NT2/D1 (cell line): ENCODE measurements at places on chromosomes 11 and 22.

GRCh38 chr11:120012245-120012644, 125.7 kb downstream of the TRIM29 start:
- DNase-seq, result no peak

DNA sequence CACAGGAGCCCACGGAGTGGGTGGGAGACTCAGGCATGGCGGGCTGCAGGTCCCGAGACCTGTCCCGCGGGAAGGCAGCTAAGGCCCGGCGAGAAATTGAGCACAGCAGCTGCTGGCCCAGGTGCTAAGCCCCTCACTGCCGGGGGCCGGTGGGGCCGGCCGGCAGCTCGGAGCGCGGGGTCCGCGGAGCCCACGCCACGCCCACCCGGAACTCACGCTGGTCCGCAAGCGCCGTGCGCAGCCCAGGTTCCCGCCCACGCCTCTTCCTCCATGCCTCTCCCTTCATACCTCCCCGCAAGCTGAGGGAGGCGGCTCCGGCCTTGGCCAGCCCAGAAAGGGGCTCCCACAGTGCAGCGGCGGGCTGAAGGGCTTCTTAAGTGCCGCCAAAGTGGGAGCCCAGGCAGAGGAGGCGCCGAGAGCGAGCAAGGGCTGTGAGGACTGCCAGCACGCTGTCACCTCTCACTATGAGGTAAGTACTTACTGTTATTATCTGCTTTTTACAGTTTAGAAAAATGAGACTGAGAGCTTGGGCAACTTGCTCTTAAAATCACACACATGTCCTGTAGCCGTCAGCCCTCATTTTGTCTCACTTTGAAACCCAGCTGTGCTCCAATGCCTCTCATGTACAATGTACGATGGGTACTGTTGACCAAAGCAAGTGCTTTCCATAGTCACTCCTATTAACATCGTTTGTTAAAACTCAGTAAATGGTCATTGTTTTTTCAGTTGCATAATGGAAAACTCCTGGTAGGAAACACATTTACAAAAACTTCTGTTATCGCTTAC, 12.2 kb upstream of the OR10D3 start:
- DNase-seq, result no peak

DNA sequence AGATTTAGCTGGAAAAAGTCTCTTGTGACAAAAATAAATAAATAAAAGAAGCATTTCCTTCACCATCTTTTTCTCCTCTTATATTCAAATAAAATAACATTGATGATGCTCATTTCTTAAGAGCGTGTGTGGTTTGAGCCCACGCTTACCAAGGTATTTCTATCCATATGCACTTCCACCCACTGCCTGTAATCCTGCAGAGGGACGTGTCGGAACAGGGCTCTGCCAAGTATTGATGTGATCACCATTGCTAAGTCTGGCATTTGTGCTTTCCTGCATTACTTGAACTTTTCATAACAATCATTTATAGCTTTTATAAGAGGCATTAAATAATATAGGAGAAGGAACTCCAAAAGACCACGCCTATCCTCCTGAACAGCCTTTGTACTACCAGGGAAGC, 107.6 kb downstream of the SHANK2 start:
- no peak for DNase-seq

DNA sequence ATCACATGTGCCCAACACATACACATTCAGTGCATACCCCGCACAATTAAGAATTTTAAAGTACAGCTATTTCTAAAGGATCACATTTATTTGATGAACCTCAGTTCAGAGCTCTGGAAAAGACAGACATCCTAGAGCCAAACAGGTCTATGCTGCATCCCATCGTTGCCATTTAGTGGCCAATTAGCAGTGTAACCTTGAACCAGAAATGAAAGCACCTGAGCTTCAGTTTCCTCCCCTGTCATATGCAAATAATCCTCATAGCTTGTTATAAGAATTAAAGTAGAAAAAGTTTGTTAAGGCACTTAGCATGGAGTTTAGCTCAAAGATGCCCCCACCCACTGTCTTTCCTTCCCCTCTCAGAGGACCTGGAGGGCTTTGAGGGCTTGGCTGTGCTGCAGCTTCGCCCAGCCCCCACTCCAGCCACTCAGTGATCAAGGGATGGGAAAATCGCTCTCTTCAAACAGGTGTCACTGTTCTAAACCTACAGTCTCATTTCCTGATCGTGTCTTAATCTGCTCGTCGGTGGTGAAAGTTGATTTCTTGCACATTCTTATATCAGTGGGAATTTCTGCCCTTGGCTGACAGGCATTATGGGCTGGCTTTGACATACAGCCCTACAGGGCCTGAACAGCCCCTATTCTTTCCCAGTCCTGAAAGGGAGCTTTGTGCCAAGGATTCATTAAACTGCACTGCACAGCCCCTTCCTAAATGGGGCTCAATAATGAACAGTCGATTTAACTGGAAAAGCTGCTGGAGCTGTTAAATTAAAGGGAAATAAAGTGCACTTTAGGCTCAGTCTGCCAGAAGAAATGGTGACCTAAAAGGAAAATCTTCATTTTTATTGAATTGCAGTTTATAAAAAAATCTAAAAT, 23.3 kb upstream of the FAM181B start:
- DNase-seq, result no peak

DNA sequence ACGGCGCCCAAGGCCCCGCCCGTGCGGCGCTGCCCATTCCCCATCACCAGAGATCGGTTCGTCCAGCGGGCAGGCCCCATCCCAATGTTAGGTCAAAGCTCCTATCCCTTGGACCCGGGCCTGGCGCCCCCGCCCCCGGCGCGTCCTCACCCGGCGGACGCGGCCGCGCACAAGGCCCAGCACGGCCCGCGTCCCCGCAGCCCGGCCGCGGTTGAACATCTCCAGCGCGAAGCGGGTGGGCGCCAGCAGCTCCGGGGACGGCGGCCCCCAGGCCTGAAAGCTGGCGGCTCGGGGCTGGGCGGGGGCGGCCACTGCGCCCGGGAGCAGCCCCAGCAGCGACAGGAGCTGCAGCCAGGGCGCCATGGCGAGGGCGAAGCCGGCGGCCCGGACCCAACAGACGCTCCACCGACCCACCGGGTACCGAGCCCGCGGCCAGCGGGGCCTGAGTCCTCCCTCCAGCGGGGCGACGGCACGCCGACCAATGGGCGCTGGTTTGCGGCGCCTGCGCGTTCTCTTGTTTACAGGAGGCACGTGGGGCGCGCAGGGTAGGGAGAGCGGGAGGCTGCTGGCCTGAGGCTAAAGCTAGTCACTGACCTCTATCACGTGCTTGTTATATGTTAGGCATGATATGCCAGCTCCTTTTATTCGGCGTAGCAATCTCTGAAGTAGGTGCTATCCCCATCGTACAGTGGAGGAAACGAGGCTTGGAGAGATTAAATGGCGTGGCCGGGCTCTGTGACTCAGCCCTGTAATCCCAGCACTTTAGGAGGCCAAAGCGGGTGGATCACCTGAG, at the start of gene CTSF:
TSS of gene CTSF (minus strand) at position 483 of the 793 bp plus-strand sequence. CDS start at position 363, 120 bp downstream.
- DNase-seq, result no peak

- peak; percentile 90 for DNase-seq
These were observed at the start of gene CCDC85B for GRCh38 chr11:65890324-65891218. Gene CCDC85B (plus strand): TSS chr11:65890673. CDS start chr11:65890784, 111 bp downstream.

GRCh38 chr11:12508151-12508751, 130.9 kb downstream of the PARVA start:
- no peak for DNase-seq

DNA sequence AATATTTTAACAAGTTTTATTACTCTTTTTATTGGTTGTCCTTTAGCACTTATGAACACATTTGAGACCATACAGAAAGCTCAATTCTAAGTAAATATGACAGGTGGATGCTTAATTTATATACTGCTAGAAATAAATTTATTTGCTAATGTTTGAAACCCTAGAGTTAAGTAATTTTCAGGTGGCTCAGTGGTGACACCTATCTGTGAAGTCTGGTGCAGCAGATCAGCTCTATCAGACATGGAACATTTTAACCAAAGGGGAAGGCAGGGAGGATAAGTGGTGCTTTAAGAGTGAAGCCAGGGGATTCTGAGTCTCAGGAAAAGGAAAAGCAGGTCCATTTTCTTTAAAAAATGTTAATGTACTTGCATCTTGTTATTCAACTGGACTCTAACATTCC, 175.8 kb downstream of the DSCAML1 start:
- DNase-seq, result no peak

- DNase-seq, result no peak
These were observed 1.6 kb downstream of the RAC2 start for GRCh38 chr22:37242395-37242918.

- no peak for DNase-seq
These were observed 24.7 kb downstream of the TPCN2 start for GRCh38 chr11:69073469-69073868.

- DNase-seq, result no peak
These were observed 62.7 kb downstream of the CD82 start for GRCh38 chr11:44627911-44628729.

DNA sequence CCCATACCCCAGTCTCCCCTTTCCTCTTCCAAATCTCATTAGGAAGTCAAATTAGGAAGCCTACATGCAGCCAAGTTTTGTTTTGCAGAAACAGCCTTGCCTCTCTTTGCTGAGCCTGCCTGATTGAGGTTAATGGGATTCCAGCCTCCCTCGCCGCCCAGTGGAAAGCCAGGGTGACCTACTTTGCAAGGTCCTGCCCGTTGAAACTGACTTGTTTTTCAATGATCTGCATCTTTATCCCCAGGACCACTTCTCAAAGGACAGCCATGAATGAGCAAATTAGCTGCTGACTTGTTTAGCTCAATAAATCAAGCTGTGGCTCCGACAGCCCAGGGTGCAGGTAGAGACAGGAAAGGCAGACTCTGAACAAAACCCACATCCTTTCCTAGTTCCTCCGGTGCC, 110.4 kb downstream of the RRAS2 start:
- DNase-seq, result peak; percentile 58

- DNase-seq, result peak; percentile 32
These were observed 131.4 kb upstream of the UBASH3B start for GRCh38 chr11:122523846-122524805.

DNA sequence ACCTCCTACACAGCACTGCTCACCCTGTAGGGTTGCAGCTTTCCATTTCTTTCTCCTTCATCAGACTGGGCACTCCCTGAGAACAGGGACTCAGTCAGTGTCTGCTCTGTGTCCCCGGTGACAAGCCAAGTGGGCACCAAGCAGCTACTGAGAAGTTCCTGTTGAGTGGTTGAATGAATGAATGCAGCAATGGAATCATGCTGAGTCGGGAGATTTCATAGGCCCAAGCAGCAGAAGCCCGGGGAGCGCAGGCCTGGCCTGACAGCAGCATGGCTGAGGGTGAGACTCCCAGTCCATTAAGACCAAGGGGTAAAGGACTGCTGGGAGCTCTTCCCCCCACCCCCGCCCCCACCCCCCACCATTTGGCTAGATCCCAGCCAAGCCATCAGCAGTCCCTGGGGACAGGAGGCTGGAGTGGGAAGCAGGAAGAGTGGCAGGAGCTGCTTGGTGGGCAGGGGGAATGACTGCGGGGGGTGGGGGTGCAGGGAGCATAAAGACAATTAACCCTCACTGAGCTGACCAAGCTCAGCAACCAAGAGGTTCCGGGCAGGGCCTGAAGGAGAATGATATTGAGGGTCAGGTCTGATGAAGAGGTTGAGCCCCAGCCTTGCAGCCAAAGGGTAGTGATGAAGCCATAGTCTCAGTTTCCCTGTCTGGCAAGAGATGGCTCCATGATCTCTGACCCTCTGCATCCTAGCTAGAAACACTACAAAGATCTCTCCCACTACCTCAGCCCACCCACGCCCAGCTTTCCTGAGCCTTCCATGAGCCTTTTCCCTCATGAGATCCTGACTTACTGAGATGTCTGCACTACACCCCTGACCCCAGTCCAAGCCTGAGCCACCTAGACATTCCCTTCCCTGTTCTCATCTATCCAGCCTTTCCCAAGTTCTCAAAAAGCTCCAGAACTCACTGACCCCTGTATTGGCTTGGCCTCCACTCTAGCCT, 2.8 kb downstream of the PDE2A start:
- DNase-seq, result no peak

- no peak for DNase-seq
These were observed 6.1 kb downstream of the TCIRG1 start for GRCh38 chr11:68044898-68045351.

GRCh38 chr11:46386674-46387073, 4.9 kb downstream of the CHRM4 start:
- no peak for DNase-seq

- DNase-seq, result no peak
These were observed 27.4 kb downstream of the APOL1 start for GRCh38 chr22:36280379-36280778.

DNA sequence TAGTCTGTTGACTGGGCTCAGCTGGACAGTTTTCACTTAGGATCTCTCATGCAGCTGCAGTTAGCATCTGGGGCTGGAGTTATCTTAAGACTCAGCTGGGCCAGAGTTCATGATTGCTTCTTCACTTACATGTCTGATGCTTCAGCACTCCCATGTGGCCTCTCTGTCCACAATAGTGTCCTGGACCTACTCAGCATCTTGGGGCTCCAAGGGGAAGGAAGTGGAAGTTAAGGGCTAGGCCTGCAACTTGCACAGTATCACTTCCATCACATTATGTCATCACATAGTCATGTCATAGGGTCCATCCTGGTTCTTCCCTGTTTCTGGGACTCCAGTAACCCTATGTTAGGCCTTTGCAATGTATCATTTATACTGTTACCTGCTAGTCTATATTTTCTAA, 115.9 kb downstream of the C11orf65 start:
- DNase-seq, result no peak

DNA sequence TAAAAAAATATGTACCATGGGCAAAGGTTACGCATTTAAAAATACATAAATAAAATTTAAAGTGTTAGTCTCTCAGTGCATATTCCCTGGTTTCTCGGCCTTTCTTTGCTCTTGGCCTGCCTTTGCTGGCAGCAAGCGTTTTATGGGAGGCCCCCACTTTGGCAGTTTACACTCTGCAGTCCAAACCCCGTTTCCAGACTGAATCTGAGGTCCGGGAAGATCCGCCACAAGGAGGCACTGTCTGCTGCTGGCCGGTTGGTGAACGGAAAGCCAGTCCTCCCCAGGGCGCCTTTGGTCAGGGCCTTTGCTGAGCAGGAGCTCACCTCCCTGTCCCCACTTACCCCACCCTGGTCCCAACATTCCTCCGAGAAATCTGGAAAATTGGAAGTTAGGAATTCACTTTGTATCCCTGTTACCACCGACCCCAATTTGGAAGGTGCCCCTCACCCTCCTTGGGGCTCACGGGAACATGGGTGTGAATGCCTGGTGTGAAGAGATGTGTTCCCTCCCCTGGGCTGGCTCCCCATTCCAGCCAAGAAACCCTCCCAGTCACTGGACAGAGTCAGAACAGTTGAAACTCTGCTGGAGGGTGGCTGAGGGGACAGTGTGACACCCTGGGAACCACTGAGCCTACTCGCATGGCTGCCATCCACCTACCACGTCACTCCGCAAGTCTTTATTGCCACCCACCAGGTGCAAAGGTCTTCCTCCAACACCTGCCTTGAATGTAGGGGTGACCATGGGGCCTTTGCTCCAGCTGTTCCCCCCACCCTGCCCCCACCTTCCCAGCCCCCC, 9.4 kb upstream of the SF1 start:
- DNase-seq, result no peak

GRCh38 chr11:117478126-117478860, 150.6 kb downstream of the CEP164 start:
- no peak for DNase-seq

DNA sequence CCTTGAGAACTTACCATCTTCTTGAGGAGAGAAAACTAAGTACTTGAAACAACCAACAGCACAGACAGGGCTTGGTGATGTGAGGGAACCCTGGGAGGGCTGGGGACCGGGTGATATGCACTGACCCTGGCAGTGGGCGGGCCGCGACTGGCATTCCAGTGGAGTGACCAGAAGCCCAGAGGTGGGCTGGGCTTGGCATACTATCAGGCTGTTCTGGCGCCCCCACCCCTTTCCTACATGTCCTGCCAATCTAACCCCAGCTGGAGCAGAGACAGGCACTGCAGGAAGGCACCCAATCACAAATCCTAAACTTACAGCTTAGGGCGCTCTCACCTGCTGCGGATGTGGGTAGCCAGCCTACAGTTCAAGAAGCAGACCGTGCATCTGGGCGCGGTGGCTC, 54.0 kb upstream of the GCAT start:
- no peak for DNase-seq
